Stimulated activated CD8-positive, alpha-beta memory T cell treated with anti-CD3 and anti-CD28 coated beads, Interleukin-4, amount 100 ng/mL, for 1 hour (primary cell): ENCODE measurements at places on chromosomes 6 and 20.

GRCh38 chr6:12221856-12222255 is 68.3 kb upstream of the EDN1 start:
- no peak for DNase-seq

GRCh38 chr20:37991157-37991866 is 41.9 kb downstream of the TTI1 start:
- DNase-seq: no peak

DNA sequence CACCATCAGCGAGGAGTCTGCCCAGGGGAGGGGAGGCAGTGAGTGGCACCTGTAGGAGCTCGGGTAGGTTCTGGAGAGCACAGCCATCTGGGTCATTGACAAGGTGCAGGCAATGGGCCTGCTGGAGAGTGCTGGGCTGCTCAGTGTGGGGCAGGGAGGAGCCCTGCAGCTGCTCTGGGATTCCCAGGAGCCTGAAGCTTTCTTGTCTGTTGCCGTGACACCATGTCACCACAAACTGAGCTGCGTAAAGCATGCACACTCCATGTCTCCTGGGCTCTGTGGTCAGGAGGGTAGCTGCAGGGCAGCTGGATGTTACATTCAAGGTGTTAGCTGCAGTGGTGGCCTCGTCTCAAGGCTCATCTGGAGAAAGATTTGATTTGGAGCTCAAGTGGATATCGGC is 4.5 kb upstream of the SLC22A1 start:
- DNase-seq: no peak

DNA sequence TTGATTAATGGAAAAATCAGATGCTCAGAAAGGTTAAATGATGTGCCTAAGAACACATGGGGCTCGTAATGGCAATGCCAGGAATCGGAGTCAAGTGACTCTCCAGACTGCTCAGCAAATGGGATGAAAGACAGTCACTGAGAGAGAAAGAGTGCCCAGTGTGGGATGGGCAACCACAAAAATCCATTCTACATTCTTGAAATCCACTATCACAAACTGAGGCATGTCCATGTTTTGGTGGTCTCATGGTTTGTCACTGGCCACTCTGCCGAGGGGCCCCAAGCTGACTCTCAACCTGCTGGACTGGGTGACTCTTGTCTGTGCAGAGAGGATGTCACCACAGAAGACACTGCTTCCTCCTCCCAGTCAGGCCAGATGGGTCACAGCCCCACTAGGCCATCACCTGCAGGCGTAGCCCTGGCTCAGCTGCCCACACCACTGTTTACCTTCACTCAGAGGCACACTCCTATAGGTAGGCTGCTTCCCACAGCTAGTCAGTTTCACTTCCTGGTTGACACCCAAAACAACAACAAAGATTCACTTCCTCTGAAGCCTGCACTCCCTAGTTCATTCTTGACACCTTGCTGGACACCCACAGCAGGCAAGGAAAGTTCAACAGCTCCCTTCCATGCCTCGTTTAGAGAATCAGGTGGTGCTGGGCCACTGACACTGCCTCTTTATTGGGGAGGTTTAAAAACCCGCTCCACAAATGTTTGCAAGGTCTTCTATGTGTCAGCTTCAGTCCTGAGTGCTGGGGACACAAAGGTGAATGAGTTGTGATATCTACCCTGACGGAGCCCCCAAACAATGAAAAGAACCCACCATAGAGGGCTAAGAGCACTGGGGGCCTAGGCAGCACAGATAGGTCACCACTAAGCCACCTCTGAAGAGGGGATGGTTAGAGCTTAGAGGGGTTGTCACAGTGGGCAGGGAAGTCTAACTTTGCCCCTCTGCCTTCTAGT is 21.7 kb downstream of the MAP1LC3A start:
- DNase-seq: no peak

DNA sequence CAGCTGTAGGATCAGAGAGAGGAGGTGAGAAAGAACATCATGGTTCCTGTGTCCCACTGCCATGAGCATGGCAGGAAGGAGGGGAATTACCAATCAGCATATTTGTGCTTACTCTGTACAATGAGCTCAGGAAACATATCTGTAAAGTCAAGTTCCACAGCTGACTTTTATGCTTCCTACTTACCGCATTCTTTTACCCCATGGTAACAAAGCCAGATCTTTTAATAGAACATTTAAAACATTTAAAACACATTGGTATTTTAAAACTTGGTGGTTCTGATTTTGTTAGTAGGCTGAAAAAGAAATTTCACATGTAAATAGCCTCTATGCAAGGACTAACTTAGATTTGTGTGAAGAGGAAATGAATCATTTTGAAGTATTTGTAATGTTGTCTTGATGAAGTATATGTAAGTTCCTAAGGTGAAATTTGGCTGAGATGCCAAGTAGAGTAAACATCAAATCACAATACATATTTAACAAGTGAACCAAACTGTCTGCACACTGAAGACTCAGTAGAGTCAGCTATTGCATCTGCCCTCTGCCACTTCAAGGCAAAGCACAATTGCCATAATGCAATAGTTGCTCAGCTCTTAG is 114.7 kb downstream of the GJA10 start:
- DNase-seq: no peak

DNA sequence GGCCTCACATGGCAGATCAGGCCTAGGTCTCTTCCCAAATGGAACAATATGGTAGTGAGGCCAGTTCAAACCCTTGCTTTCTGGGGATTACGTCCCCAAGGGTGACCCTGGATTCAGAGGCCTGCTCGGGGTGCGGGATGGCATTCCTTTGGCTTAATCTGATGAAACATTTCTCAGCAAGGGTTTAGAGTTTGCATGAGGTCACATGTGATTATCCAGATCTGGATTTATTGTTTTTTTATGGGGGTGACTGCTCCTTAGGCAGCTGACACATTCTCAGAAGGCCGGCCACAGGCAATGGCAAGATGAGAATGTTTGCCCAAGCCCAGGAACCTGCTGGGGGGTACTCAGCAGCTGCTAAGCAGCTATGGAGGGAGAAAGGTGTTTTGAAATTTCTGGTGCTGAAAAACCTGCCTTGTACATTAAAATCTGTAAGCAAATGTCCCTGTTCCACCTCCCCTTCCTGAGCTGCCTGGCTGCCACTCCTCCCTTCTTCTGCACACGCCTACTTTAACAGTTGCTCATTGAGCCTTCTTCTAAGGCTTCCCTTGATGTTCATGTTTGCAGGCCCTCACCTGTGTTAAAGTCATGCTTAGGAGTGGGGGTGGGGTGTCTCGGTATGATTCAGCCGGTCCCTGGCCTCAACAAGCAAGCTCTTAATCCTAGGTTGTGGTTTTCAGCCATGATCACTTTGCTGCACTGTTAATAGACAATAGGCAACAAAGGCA is 37.9 kb upstream of the FUCA2 start:
- no peak for DNase-seq

DNA sequence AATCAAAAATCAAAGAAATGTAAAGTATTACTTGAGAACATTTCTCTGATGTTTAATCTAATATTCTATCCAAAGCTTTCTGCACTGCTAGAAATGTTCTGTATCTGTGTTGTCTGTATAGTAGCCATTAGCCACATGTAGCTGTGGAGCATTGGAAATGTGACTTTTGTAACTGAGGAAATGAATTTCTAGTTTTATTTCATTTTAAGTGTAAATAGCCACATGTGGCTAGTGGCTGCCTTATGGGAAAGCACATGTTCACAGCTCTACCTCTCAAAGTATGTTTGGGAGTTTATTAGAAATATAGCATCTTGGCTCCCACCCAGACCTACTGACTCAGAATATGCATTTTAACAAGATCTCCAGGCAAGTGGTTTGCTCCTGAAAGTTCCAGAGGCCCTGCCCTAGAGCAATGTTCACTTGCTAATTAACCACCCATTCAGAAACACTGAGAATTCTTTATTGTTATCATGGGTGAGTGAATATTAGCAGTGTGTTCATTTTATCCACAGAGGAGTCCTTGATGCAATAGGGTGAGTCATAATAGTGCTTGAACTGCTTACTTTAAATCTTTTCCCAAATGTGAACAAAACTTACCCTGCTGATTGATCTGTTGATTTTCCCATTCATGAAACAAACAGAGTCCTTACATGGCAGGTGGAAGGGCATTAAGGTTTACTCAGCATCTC is 282.7 kb downstream of the PLCB1 start:
- DNase-seq: no peak

- DNase-seq: no peak
These were observed 163.6 kb downstream of the SYNDIG1 start for GRCh38 chr20:24633026-24633425.

DNA sequence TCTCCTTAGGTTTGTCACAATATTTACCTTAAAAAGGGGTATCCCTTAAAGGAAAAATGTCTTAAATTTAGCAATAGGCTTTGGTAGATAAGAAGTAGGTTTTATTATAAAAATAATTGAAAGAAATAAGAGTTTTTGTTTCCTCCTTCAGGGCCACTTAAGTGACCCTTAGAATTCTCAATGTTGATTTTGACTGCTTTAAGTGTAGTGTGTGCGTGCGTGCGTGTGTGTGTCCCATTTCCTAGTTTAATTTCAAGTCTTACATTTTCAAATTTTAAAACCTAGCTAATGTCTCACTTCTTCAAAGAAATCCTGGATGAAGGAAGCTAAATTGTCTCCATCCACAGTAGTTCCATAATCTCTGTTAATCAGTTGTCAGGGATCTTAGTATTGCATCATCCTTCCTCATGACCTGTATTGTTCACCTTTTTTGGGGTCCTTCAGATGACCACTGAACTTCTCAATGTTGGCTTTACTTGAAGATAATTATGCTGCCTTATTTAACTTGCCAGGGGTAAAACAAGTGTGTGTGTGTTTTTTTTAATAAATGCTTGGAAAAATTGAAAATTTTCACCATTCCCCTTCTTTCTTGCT is 50.7 kb upstream of the TFB1M start:
- no peak for DNase-seq
